Stimulated activated CD4-positive, alpha-beta T cell treated with anti-CD3 and anti-CD28 coated beads, Interleukin-12 subunit alpha, Interleukin-12 subunit beta, amount 100 ng/mL, for 24 hours (primary cell): ENCODE measurements at places on chromosomes 3 and 15.

DNA sequence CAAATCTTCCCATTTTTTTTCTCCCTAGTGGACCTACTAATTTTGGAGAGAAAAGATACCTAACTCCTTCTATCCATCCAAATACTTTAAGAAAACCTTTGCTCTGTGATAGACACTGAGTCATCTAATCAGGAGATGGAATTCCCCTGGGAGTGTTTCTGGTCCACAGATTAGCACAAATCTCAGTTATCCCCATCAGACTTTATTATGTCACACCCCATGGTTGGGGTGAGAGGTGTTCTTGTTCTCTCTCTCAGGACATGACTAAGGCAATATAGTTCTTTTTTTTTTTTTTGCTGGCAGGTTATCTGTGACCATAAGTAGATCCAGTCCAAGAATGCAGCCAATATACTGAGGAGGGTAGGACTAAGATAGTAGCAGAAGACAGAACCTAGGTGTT, 15.8 kb downstream of the SLC9A9 start:
- no peak for DNase-seq

GRCh38 chr15:66573719-66574595, 8.2 kb upstream of the LCTL start:
- no peak for DNase-seq

DNA sequence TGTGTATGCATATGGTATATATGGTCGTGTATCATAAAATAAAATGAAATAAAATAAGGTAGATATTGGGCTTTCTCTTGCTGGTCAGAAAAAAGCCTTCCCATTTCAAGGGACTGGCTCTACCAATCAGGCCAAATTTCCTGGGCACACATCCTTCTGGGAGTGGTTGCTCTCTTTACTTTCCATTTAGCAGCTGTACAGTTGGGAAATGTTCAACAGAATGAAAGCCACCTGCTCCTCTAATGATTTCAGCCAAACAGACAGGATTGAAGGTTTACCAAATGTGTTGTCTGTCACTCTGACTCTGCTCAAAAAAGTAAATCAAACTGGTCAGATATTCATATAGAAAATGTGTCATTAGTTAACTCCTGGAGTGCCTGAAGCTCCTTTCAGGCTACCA, 380.4 kb downstream of the ROBO2 start:
- DNase-seq = no peak

DNA sequence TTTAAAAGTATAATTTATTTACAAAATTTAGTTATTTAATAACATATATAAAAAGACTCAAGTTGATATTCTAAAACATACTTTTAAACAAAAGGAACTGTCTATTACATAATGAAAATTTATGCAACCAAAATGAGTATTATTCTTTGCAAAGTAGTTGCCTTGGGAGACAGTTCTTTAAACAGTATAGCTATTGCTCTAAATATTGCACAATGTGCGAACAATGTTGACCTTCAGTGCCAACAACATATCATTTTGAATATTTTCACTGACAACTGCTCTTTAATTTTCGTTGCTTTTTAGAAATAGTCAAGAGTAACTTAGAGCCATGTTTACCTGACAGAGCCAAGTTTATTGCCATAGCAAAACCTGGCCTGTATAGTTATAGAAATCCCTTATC, 124.9 kb downstream of the ZBTB20 start:
- DNase-seq = no peak

GRCh38 chr15:84035399-84035766, 200.2 kb upstream of the GOLGA6L4 start:
- DNase-seq = no peak

GRCh38 chr3:115099134-115099985, 47.7 kb downstream of the ZBTB20 start:
- DNase-seq = no peak

GRCh38 chr15:71089801-71090200, 25.5 kb upstream of the THSD4 start:
- DNase-seq = no peak

GRCh38 chr3:78420611-78421010, 1347.2 kb downstream of the ROBO1 start:
- no peak for DNase-seq

DNA sequence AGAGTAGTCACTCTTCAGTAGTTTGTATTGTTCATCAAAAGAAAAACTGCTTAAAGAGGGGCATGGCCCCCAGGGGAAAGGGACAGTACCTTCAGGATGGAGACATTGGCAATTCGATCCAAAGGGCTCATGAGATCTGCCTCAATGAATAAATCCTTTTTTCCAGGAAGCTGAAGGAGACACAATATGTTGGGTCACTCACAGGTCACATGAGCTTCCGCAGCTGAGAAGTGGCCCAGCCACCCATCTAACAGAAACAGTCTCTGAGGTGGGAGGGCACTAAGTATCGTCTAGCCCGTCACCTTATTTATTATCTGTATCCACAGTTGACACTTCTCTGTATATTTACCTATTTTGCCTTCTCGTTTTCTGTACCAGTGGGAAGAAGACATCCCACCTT, 4.7 kb downstream of the VPS33B start:
- DNase-seq = no peak

DNA sequence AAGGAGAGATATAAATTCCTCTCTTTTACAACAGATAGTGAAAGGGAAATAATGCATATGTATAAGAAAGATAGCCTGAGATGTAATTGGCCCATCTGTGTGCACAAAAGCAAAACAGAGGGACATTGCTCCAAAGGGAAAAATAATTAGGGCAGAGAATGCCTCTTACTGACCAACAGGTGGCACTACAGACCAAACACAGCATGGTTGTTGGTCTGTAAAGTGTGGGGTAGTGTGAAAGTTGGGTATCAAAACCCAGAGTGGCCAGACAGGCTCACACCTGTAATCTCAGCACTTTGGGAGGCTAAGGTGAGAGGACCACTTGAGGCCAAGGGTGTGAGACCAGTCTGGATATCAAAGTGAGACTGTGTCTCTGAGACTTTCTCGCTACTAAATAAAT, 4.5 kb upstream of the TLNRD1 start:
- no peak for DNase-seq

DNA sequence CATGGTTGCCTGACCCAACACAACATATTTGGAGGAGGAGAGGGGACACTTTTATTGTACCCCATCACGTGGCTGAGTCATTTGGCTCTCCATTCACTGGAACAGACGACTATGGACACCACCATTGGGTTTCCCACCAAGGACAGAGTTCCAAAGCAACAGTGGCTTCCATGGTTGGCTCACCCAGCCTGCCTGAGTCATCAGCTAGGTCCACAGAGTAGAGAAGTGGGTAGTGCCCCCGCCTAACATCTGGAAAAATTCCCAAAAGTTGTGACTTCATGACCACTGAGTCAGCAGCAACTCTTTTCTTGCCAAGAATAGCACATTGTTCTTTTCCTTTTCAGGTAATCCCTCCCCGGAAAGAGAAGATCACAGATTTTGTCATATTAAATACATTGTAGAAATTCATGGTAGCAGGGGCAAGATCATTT, 3.0 kb upstream of the PPP1R2 start:
- DNase-seq = no peak

- DNase-seq = no peak
Measured at GRCh38 chr3:38740537-38740936, 75.5 kb downstream of the SCN10A start.

DNA sequence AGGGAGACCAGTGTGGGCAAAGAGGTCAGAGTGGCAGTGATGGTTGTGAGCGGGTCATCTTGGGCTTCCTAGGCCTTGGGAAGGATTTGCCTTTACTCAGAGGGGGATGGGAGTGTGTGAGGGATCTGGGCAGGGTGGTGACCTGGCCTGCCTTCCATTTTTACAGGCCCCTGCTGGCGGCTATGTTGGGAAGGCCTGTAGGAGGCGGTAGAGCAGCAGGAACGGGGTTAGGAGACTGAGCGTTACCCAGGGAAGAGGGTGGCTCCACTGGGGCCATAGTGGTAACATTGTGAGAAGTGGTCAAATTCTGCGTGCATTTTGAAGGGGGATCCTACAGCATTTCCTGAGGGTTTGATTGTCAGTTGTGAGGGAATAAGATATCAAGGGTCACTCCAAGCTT, 307.3 kb upstream of the CTDSPL start:
- DNase-seq = no peak

DNA sequence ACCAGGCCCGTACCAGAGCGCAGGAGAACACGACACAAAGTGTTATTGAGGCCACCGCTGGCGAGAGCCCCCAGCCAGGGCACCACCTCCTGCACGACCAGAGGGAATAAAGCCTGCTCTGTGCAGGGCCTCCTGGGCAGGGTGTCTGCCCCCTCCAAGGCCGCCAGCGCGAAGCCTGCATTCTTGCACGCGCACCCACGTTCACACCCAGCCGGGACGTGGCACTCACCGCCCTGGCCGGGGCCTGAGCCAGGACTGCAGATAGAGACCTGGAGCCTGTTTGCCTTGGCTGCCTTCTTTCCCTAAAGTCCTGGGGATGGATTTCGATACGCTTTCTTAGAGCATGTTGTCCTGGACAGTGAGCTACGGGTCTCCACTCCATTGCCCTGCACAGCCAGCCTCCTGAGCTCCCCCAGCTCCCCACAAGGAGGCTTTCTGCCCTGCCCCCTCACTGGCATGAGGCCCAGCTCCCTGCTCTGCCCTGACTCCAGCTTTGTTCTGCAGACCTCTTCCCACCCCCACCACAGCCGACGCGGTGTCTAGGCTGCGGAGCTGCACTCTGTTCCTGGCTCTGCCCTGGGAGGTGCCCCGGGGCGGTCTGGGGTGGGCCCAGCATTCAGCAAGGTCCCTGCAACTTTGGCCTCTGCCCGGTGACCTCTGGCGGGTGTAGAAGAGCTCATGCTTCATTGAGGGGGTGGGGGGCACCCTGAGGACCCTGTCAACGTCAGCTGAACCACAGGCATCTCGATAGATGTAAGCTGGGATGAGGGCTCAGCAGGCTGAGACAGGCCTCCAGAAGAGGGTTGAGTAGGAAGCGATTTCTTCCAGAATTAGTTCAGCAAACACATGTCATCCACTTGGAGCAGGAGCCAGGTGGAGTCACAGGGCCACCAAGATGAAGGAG, 145.0 kb downstream of the LRRK1 start:
- DNase-seq = no peak

GRCh38 chr3:3069723-3070122, 40.5 kb downstream of the IL5RA start:
- DNase-seq = no peak

DNA sequence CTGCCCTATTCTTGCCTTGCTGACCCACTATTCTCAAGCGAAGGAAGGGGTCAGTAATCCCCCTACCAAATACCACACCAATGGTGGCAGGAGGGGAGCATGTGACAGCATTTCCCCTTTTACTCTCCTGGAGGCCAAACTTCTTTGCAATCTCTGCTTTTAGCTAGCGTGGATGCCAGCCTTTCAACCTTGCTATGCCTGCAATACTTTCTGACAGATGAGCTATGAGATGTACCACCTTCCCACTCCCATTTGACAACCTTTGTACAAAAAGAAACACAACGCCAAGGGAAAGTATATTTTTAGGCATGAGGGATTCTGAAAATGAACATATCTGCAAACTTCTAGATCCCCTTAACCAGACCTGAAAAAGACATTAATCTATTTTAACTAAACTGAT, 302.1 kb downstream of the FHIT start:
- no peak for DNase-seq

DNA sequence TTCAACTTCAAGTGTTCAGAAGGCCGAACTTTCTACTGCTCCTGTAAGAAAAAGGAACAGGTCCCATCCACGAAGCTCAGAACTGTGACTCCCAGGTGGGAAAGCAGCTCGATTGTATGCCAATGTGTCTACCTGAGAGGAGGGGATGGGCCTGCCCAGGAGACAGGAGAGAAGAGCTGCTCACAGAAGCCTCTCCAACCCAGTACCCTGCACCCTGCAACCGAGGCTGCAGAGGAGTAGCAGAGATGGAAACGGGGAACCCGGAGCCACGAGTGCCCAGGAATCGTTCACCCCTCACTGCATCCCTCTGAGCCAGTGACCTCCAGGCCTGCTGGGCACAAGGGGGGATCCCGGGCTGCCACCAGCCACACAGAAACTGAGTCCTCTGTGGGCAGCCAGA, 86.5 kb upstream of the PRR23E start:
- DNase-seq = no peak

GRCh38 chr3:128504533-128504915, 11.5 kb upstream of the GATA2 start:
- no peak for DNase-seq

GRCh38 chr3:60955034-60955433, 296.2 kb downstream of the FHIT start:
- DNase-seq = no peak

DNA sequence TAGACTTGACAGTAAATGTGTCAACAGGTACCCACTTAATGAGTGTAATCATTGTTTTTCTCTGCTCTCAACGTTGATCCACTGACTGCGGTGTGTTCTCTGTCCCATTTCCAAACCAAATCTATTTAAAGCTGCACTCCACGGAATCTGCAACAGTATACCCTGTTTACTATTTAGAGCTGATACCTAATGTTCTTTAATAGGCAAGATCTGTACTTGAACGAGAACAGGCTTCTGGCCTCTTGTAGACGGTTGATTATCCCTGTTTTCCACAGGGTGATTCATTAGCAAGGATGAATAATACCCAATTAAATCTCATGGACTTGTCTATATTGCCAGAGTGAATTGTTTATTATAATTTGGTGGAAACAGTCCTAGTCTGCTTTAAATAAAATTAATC, 189.9 kb downstream of the LPP start:
- no peak for DNase-seq

GRCh38 chr15:33080006-33080405, 114.5 kb downstream of the FMN1 start:
- DNase-seq = no peak

DNA sequence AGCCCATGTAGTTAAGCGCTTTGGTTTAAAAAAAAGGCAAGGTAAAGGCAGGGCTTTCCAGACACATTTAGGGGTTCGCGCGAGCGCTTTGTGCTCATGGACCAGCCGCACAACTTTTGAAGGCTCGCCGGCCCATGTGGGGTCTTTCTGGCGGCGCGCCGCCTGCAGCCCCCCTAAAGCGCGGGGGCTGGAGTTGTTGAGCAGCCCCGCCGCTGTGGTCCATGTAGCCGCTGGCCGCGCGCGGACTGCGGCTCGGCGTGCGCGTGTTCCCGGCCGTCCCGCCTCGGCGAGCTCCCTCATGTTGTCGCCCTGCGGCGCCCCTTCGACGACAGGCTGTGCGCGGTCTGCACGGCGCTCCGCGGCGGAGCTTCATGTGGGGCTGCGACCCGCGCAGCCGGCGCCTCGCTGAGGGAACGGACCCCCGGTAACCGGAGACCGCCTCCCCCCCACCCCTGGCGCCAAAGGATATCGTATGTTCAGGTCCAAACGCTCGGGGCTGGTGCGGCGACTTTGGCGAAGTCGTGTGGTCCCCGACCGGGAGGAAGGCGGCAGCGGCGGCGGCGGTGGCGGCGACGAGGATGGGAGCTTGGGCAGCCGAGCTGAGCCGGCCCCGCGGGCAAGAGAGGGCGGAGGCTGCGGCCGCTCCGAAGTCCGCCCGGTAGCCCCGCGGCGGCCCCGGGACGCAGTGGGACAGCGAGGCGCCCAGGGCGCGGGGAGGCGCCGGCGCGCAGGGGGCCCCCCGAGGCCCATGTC, 927 bp downstream of the SMAD6 start:
- DNase-seq = no peak

DNA sequence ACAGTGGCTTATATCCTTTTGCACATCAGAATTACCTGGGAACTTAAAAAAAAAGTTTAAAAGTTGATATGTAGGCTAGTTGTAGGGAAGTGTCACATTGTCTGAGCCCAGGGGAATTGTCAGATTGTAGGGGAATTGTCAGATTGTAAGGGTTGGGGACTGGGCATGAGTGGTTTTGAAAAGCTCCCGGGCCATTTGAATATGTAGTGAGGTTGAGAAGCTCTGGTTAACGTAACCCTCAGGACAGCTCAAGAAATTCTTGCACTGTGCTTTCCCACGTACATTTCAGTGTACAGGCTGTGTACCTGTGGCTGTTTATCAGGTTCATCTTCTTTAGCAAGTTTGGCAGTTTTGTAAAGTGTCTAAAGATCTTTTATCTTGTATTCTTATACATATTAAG, 107.0 kb downstream of the FNDC3B start:
- DNase-seq = no peak
